T-helper 17 cell (primary cell): ENCODE measurements at places on chromosomes 3 and 15.

- no peaks in the 10 kb centered on the region for H3K36me3 ChIP-seq
- H3K4me3 ChIP-seq: no peak overlapping the region
- H3K4me1 ChIP-seq: peaks cover 3% of the 10 kb centered on the region
- H3K27me3 ChIP-seq: peaks cover 7% of the 10 kb centered on the region
- DNase-seq: no peak
These were observed 277.9 kb upstream of the NR2F2 start for GRCh38 chr15:96052572-96053030.

DNA sequence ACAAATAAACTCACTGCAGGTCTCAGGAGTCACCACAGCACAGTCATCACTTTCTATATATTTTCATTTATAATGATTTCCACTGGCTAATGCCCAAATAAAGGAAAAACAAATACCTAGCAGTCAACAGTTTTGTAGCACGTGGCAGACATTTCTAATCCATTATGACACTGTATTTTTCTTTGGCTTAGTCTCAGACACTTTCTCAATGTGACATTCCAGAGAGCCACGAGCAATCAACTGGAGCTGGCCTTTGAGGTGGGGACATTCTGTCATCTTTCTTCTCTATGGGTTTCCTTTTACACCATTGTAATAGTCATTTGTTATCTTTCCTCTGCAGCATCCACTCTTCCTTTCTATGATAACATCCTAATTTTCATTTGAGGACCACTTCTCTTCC is 119.7 kb downstream of the WNT5A start:
- no peak overlapping the region for H3K4me3 ChIP-seq
- H3K4me1 ChIP-seq: no peaks in the 10 kb centered on the region
- H3K27me3 ChIP-seq: no peaks in the 10 kb centered on the region

- no peak overlapping the region for H3K27ac ChIP-seq
- no peaks in the 10 kb centered on the region for H3K27me3 ChIP-seq
- no peaks in the 10 kb centered on the region for H3K36me3 ChIP-seq
- H3K4me1 ChIP-seq: peaks cover 21% of the 10 kb centered on the region
- no peak overlapping the region for H3K4me3 ChIP-seq
These were observed 3.2 kb upstream of the PXYLP1 start for GRCh38 chr3:141228395-141228794.

- H3K4me3 ChIP-seq: no peak overlapping the region
- peaks cover 3% of the 10 kb centered on the region for H3K36me3 ChIP-seq
- H3K27me3 ChIP-seq: peaks cover 15% of the 10 kb centered on the region
- peaks cover 2% of the 10 kb centered on the region for H3K4me1 ChIP-seq
- no peak overlapping the region for H3K27ac ChIP-seq
These were observed 185.8 kb upstream of the CFAP20DC start for GRCh38 chr3:59235634-59236012.

DNA sequence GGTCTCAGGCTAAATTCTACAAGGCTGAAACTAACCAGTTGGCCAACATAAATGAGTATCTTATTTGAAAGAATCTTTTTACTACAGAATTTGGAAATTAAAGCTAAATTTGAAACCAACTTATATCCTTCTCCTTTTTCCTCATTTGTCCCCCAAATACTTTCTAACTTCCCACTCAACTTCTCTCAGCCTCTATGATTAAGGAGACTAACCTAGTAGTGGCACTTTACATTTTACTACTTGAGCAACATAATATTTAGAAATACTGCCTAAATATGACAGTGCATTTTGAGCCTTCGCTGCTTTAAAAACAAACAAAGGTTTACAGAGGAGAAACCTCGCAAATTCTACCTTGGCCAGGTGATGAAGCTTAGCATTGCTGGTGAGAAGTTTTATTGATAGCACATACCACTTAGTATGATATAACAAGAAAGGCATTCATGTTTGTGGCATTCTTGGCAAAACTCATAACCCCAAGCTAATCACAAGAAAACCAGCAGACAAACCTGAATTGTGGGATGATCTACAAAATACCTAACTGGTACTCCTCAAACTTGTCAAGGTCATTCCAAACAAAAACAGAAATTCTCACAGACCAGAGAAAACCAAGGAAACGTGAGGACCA is 432.1 kb upstream of the CFAP20DC start:
- no peaks in the 10 kb centered on the region for H3K36me3 ChIP-seq
- no peak overlapping the region for H3K27ac ChIP-seq
- peaks cover 5% of the 10 kb centered on the region for H3K4me1 ChIP-seq
- H3K27me3 ChIP-seq: peaks cover 4% of the 10 kb centered on the region
- DNase-seq: no peak
- H3K4me3 ChIP-seq: no peak overlapping the region

GRCh38 chr3:24377218-24377993 is 117.2 kb downstream of the THRB start:
- no peaks in the 10 kb centered on the region for H3K4me1 ChIP-seq
- H3K27me3 ChIP-seq: peaks cover 6% of the 10 kb centered on the region
- no peak for DNase-seq
